ENCODE measurements at places on chromosomes 7 and 10. TPM values are rescaled to one million over a fixed set of nuclear protein-coding genes. Genes with fewer than 3 reads are reported as not detected.

DNA sequence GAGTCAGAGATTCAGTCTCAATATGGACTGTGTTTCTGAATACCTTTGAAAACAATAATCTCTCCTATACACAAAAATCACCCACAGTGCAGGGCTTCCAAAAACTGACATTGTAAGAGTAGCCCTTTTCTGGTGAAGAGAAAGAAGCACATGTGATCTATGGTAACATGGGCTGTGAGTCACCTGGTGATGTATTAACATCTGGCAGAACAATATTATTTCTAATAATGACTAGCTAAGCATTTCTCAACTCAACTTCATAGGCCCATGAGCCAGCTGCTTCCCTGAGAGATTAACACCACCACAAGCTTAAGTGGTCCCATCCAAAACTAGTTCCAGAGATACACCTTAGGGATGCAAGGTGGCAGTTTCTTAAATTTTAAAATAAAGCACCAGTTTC, 331.0 kb upstream of the NRP1 start:
- no peak for DNase-seq

GRCh38 chr7:41630741-41631140, 72.1 kb downstream of the INHBA start:
- no peak for DNase-seq

DNA sequence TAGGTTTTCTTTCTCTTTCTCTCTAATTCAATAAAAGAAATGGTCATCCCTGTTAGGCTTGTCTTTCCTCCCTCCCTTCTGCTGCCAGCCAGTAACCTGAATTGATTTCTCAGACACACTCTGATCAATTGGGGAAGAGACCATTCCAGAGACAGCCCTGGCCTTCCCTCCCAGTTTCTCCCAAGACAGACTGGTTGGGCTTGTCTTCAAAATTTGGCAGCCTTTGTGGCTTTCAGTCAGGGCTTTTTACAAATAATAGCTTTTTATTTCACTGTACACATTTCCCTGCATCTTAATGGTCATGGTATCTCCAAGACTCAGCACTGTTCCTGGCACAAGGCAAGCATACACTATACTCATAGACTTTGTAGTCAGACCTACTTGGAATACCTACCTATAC, 33.9 kb downstream of the BCAP29 start:
- no peak for DNase-seq

GRCh38 chr10:132417957-132418441, 21.0 kb downstream of the PWWP2B start:
- DNase-seq: no peak

Gene TDRD1
- 0.24 TPM for total RNA-seq

- DNase-seq: no peak
These were observed 365.8 kb upstream of the NPVF start for GRCh38 chr7:25594122-25594521.

GRCh38 chr10:48390933-48391845, 84.7 kb downstream of the MAPK8 start:
- no peak for DNase-seq

DNA sequence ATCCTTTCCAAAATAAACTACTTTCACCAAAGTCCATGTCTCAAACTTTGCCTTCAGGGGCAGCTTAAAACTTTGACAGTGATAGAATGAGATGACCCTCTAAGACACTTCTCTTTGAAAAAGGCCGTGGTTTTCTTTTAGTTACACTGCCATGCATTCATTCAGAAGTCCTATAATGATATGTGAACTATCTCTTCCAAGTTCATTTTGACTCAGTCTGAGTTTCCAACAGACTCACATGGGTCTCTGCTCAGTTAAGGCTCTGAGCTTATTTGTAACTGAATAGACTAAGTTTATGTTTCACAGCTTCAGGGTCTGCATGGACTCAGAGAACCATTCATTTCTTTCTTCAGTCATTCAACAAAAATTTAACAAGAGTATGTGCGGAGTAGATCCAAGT, 208.9 kb upstream of the PRSS1 start:
- no peak for DNase-seq

DNA sequence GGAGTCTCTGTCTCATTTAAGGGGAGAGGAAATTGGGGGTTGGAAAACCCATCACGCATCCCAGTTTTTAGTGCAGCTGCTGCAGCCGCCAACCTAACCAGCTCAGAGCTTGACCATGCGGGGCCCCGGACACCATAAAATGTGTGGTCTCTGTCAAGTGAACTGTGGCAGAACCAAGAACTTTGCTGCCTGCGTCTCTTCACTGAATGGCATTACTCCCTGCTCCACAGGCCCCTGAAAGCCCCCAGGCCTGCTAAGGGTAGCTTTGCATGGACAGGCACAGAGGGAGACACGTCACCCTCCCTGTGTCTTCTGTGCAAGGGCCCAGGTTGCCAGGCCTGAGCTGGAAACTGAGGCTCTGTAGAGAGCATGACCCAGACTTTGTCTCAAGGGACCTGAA, 144.6 kb upstream of the GPR26 start:
- no peak for DNase-seq

DNA sequence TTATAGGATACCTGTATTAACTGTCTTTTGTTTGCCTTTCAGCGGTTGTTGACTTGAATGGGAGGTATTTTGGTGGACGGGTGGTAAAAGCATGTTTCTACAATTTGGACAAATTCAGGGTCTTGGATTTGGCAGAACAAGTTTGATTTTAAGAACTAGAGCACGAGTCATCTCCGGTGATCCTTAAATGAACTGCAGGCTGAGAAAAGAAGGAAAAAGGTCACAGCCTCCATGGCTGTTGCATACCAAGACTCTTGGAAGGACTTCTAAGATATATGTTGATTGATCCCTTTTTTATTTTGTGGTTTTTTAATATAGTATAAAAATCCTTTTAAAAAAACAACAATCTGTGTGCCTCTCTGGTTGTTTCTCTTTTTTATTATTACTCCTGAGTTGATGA, 26.6 kb downstream of the RBM17 start:
- no peak for DNase-seq

Gene CNPY1
- 0.96 TPM for total RNA-seq

DNA sequence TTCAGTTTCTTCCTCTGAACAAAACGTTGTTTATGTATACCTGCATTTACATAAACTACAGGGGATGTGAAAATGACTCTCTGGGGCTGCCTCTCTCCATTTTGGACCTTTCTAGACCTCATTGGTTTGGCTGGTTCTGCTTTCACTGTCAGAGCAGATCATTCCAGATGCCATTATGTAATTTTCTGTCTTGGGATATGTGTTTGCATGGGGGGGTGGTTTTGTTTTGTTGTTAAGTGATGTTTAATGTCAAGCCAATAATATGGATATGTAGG, 172.4 kb downstream of the LRRC4 start:
- DNase-seq: no peak

Gene PTPN20
- total RNA-seq: 11.1 TPM

Gene CDHR1
- 1.2 TPM for total RNA-seq

Gene ELMO1
- 69.6 TPM for total RNA-seq

Gene PTPRZ1
- total RNA-seq: 64.0 TPM

DNA sequence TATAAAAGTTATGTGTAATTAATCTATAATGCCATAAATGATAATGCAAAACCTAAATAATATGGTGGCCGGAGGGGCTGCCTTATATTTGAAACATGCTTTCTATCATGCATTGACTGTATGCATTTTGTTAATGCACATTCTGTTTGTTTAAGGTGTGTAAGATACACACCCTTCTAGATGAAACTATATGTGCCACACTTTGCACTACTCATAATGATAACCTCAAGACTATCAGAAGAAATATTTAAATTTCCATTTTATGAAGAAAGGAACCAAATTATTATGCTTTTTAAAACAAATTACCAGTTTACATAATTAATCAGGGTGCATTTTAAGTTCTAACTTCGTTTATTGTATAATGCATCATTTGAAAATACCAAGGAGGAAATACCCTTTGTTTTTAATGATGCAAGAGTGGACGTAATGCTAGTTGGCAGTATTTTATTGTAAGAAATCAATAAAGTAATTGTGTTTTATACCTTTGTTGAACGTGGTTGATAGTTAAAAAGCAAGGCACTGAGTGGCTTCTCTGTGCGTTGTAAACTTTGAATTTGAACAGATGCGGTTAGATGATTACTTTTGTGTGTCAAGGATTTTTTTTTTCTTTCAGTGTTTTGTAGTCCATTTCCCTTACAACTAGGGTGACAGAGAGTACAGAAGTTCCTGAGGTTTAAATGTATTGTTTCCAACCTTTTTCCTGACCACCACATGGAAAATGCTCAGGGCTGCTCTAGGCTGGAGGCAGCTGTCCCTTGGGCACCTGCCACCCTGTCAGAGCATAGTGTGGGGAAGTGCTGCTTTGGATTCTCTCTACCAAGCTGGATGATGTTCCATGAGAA, 21.6 kb downstream of the NRBF2 start:
- no peak for DNase-seq

Gene KCNH2
- 25.3 TPM for total RNA-seq

Gene CDK1
- total RNA-seq: 19.3 TPM

Gene PGAM2
- not detected for total RNA-seq

Gene HOGA1
- total RNA-seq: 5.1 TPM

GRCh38 chr7:7653593-7654187, 13.1 kb downstream of the UMAD1 start:
- no peak for DNase-seq

DNA sequence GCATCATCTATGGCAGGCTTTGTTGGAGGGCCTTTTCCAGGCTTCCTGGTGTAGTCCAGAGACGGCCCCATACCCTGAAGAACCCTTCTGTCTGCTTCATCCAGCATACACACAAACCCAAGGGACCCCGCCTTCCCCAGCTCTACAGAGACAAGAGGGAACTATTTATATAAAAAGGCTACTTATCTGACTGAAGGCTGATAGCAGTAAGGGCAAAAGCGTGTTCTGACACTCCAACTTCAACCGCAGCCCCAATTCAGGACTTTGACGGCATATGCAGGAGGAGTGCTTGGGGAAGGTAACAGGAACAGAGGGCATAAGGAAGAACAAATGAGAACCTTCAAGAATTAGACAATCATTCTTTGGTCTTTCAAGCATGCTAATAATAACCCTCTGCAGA, 21.0 kb downstream of the GNA12 start:
- no peak for DNase-seq

Gene CTAGE4
- 17.8 TPM for total RNA-seq

DNA sequence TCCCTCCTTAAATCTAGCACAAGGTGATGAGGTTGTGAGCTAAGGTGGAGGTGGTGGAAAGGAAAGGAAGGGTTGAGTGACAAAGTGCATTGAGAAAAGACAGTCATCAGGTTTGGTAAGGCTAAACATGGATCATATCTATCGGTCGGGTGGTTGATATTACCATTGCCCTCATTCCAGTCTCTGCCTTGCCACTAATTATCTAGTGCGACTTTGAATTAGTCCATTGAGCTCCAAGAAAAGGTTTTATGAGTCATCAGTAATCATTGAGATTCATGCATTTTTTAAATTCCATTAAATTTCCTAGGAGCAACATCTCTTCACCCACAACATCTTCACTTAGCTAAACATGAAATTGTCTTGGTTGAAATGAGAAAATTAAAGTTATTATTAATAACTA, 68.9 kb upstream of the FRMD4A start:
- no peak for DNase-seq

Gene IL2RA
- total RNA-seq: 5.1 TPM

- DNase-seq: no peak
These were observed 190.8 kb downstream of the ADRA2A start for GRCh38 chr10:111267673-111268072.

DNA sequence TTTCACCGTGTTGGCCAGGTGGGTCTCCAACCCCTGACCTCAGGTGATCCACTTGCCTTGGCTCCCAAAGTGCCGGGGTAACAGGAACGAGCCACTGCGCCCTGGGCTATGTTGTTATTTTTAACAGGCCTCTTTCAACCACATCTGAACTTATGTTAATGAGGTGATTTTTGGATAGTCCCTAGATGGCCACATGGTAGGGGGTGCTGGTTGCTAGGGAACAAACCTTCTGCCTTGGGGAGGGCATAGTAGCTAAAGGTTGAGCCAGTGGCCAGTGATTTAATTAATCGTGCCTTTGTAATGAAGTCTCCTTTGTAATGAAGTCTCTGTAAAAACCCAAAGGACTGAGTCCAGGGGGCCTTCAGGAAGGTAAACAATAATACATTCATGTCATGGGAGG, 9.1 kb downstream of the COMTD1 start:
- DNase-seq: no peak

GRCh38 chr7:123687727-123688126, 32.1 kb downstream of the LMOD2 start:
- no peak for DNase-seq

GRCh38 chr7:122881324-122881723, 4.9 kb downstream of the CADPS2 start:
- no peak for DNase-seq

GRCh38 chr10:29084681-29085307, 204.1 kb upstream of the LYZL1 start:
- DNase-seq: no peak

DNA sequence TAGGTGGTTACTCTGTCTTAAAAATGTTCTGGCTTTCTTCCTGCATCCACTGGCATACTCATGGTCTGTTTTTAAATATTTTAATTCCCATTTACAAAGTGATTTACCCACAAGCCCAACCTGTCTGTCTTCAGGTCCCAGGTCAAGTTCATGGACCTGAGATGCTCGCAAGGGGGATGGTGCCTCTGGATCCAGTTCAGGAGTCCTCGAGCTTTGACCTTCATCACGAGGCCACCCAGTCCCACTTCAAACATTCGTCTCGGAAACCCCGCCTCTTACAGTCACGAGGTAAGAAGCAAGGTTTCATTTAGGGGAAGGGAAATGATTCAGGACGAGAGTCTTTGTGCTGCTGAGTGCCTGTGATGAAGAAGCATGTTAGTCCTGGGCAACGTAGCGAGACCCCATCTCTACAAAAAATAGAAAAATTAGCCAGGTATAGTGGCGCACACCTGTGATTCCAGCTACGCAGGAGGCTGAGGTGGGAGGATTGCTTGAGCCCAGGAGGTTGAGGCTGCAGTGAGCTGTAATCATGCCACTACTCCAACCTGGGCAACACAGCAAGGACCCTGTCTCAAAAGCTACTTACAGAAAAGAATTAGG, 8.7 kb downstream of the ZKSCAN1 start:
- DNase-seq: no peak

Gene HDAC9
- 18.3 TPM for total RNA-seq

Gene PRTFDC1
- 15.9 TPM for total RNA-seq

- DNase-seq: no peak
These were observed 528.1 kb downstream of the DNAJB6 start for GRCh38 chr7:157864911-157865310.

DNA sequence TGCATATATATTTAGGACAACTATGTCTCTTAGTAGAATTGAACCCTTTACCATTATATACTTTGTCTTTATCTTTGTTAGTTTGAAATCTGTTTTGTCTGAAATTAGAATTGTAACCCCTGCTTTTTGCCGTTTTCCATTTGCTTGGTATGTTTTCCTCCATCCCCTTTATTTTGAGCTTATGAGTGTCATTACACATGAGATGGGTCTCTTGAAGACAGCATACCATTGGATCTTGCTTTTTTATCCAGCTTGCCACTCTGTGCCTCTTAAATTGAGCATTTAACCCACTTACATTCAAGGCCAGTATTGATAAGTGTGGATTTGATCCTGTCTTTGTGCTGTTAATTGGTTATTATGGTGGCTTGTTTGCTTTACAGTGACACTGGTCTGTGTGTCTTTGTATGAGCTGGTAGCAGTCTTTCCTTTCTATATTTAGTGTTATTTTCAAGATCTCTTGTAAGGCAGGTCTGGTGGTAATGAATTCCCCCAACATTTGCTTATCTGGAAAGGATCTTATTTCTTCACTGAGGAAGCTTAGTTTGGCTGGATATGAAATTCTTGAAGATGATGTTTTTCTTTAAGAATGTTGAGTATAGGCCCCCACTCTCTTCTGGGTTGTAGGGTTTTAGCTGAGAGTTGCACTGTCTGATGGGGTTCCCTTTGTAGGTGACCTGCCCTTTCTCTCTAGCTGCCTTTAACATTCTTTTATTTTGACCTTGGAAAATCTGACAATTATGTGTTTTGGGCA, 149.5 kb downstream of the AHR start:
- DNase-seq: no peak

Gene RHOBTB1
- total RNA-seq: 33.9 TPM

Gene SCIN
- 3.6 TPM for total RNA-seq

Gene ATRNL1
- total RNA-seq: 222 TPM
